ENCODE measurements at places on chromosomes 1 and 21.

GRCh38 chr1:82106672-82107071, 305.9 kb downstream of the ADGRL2 start:
- no peak for DNase-seq

- DNase-seq, result no peak
Observed at GRCh38 chr1:145757420-145757819, 38.1 kb downstream of the CD160 start.

GRCh38 chr21:27741736-27742135, 774.8 kb upstream of the ADAMTS5 start:
- DNase-seq, result no peak

- DNase-seq, result no peak
Observed at GRCh38 chr1:47449822-47450552, 12.1 kb downstream of the FOXD2 start.

DNA sequence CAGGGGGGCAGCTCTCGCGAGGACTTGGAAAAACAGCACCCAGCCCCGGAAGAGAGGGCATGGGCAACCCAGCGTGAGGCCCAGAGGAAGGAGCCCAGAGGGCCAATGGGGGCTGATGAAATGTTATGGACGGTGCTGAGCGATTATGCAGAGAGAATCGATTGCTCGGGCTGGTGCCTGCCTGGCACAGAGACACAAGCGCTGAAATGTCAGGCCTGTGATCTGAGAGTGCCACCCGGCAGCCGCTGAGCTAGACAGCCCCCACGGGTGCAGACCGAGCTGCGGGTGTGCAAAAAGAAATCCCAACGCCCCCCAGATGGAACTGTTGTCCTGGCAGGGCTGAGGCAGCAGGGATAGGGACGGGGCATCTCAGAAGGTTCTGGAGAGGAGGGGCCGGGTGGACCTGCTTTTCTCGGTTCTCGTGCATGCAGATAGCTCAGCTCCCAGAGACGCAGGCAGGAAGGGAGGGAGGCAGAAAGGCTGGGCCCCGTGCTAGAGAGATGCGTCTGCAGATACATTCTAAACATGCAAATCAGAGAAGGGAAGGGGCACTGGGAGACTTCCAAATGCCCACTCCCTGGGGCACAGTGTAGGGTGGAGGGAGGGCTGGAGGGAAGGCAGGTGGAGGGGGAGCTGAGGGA, 41.5 kb downstream of the TAS1R2 start:
- no peak for DNase-seq

- DNase-seq, result no peak
Observed at GRCh38 chr1:77872645-77873044, 15.8 kb upstream of the NEXN start.

GRCh38 chr21:41236352-41236973, 68.5 kb downstream of the BACE2 start:
- no peak for DNase-seq

DNA sequence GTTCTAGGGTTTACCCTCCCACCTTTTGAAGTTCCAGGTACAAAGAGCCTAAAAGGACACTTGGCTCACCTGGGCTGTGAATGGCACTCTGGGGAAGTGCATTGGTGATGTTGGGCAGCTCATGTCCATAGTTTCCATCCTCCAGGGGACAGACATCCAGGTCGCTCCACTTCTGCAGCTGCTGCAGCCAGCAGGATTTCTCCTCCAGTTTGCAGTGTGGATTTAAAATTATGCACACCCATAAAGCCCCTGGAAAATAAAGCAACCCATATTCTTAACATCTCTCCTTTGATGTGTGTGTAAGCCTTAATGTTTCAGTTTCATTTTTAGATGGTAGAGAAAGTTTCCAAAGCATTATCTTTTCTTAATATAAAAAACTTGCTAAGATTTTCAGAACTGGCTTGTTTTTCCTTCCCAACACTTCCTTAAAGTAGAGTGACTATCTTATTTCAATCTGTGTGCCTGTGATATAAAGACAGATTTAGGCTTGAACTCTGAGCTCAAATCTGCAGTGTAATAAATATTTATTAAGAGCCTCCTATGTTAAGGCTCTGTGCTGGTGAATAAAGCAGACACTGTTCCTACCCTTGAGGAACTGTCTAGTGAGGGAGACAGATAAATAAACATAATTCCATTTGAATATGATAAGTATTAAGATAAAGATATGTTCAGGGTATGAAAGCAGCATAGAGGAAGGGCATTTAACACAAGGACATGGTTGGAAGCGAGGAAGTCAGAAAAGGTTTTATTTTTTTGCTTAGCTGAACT, 39.1 kb downstream of the UROD start:
- DNase-seq, result no peak

DNA sequence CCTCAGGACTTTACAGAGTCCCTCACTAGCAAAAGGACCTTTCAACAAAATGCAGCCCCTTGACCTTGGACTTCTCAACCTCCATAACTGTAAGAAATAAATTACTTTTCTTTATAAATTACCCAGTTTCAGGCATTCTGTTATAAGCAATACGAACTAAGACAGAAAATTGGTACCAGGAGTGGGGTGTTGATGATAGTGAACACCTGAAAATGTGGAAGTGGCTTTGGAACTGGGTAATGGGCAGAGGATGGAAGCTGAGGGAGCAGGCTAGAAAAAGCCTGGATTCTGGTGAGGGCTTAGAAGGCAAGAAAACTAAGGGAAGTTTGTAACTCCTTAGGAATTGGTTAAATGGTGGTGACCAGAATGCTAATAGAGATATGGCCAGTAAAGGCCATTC, 46.8 kb downstream of the DSCAM start:
- DNase-seq, result no peak

DNA sequence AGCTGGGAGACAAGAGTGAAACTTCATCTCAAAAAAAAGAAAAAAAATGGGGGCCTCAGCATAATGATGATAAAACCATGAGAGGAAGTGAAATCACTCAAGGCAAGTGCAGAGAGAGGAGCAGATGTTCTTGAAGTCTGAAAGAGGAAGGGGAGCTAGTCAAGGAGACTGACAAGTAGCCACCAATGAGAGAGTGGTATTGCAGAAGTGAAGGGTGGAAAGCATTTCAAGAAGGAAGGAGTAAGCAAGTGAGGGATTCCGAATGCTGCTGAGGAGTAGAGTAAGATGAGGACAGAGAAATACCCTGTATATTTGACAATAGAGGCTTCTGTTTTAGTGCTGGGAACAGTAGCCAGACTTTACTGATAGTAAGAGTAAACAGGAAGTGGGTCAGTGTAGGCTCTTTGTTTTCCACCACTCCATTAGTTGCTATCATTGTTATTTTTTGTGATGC, 2.9 kb downstream of the TATDN3 start:
- no peak for DNase-seq

DNA sequence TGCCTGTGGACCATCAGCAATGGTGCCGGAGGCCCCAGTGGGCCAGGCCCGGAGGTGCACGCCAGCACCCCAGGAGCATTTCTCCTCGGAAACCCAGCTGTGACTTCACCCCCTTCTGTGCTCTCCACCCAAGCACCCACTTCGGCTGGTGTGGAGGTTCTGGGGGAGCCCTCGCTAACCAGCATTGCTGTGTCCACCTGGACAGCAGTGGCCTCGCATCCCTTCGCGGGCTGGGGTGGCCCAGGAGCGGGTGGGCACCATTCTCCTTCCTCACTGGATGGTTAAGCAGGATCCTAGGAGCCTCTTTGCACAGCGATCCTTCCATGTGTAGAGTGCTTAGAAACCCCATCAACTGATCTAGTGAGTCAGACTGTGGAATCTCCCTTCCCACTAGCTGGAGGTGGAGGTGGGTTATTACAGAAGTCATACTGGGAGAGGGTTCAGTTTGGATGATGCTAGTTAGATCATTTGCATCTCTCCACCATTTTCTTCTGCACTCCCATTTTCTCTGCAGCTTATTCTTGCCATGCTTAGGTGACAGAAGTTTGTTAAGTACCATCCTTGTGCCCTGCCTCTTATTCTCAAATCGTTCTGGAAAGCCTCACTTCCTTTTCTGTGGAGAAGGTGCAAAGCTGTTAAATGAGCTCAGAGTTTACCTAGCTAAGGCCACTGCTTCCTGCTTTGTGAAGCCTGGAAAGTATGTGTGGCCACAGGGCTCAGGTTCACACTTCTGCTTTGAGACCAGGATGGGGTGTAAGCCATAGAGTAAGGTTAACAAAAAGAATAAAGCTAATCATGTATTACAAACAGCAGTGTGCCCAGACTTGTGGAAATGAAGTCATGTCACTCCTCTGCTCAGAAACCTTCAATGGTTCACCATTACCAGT, 32.3 kb downstream of the TBX19 start:
- DNase-seq, result no peak

- no peak for DNase-seq
Observed at GRCh38 chr1:67601955-67602354, 83.0 kb upstream of the GADD45A start.

GRCh38 chr1:91499904-91500755, 521 bp upstream of the CDC7 start:
- DNase-seq, result no peak

- DNase-seq, result no peak
Observed at GRCh38 chr1:199399996-199400724, 627.4 kb upstream of the NR5A2 start.

DNA sequence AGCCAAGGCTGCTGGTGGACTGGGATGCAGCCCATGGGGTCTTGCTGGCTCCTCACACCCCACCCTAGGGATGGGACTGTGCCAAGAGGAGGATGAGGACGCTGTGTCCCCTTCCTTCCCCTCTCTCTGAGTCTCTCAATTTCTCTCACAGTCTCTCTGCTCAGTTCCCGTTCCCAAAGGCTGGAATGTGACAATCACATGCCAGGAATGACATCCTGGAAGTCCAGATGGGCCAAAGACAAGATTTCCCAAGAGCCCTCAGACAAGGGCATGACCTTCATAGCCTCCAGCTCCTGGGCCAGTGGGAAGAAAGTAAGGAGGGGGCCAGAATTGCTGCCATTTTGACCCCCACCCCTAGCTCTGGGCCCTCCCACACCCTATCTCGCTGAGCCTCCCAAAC, 7.6 kb upstream of the CDCP2 start:
- no peak for DNase-seq

- DNase-seq, result no peak
Observed at GRCh38 chr1:52229494-52229893, 87.6 kb downstream of the ZFYVE9 start.

DNA sequence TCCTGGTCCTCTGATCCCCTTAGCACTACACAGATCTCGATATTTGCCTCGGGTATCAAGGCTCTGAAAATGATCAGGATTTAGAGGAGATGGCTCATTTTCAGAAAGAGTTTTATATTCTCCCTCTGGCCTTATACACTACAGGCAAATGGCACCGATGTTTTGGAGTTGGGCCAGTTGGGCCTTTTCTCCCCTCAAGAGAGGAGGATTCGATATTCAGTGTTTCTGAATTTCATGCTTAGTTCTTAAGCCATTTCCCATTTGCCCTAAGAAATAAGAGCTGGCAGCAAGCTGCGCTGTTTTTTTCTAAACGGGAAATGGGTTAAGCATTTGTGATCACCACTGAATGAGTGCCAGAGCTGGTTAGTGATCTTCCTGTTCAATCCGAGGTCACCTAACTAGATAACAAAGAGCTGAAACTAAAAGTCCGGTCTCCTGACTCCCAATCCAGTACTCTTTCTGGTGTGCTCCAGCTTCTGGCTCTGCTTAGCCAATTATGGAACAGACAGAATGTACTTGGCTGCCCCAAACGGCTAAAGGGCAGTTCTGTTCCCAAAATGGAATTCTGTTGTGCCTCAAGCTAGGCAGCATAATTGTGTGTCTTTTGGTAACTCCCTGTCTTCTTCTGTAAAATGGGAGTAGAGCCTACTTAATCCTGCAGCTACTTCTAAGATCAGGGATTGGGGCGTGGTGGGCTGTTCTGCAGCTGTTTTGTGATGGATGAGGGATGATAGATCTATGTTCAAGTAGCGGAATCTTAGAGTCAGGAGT, 1.2 kb upstream of the CPT2 start:
- DNase-seq, result no peak

- DNase-seq, result no peak
Observed at GRCh38 chr1:89870998-89871397, 50.2 kb downstream of the LRRC8D start.

DNA sequence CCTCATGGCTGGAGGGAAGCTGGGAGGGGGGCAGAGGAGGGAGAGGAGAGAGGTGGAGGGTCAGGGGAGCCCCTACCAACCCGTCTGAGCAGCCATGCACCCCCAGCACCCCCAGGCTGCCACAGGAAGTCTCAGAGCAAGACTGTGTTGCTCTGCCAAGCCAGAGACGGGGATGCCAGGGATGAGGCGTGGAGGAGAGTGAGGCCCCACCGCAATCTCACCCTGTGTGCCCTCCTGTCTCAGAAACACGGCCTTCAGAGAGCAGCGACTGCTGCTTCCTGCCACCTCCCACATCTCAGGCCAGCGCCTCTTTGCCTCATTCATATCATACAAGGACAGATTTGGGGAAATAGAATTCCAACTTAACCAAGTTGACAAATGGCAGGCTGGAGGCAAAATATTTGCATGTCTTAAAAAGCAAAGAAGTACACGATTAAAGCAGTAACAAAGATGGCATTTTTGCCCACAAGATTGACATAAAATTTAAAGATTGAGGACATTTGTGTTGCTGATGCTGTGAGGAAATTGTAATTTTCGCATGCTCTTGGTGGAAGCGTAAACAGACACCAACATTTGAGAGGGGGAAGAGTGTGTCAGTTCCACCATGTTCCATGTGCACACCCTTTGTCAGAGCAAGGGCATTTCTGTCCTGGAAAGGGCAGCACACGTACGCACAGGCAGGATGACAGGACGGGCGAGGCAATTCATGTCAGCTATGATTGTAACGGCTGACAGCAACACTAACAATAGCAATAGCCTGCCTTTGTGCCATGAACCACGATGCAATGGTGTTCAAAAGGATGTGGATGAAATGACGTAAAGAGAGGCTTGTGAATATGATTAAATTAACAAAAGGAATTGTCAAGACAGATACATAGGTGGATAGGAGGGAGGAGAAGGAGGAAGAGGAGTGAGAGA, 59.0 kb upstream of the BACE2 start:
- DNase-seq, result no peak

DNA sequence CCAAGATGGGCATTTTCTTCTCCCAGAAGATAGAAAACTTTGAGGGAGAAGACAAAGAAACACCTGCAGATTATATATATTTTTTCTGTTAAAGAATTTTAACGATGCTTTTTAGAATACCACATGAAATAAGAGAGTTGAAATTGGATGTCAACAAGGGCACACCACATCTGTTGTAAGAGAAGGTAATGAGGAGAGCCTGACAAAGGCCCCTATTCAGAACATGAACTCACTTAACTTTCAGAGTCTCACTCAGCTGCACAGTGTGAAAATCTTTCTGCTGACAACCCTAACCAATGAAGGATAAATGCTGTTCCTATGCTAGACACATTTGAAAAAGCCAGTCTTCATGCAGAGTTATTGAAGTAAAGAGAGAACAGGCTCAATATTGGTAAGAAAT, 7.3 kb downstream of the KRTAP22-2 start:
- no peak for DNase-seq

DNA sequence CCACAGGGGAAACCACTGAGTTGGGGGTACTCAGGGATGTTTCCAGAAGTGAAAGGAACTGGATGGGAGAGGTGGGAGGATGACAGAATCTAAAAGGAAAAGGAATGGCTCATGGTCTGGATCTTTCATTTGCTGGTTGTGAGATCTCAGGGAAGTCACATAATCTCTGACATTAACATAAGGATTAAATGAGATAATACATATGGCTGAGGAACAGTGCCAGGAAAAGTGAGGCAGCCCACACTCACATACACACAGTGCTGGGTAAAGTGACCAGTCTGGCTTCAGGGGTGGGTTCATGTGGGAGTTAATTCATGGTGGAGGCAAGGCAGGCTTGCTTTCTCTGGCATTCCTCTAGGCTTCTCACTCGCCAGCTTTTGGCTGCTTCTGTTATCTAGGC, 3.9 kb upstream of the PTCH2 start:
- DNase-seq, result no peak
